ENCODE measurements at places on chromosomes 16 and 17. TPM values are rescaled to one million over a fixed set of nuclear protein-coding genes. Genes with fewer than 3 reads are reported as not detected.
A peak's percentile ranks its signal among the peaks of the same experiment; 100 is the strongest.

Gene CD300C
- 0.37 TPM for total RNA-seq

DNA sequence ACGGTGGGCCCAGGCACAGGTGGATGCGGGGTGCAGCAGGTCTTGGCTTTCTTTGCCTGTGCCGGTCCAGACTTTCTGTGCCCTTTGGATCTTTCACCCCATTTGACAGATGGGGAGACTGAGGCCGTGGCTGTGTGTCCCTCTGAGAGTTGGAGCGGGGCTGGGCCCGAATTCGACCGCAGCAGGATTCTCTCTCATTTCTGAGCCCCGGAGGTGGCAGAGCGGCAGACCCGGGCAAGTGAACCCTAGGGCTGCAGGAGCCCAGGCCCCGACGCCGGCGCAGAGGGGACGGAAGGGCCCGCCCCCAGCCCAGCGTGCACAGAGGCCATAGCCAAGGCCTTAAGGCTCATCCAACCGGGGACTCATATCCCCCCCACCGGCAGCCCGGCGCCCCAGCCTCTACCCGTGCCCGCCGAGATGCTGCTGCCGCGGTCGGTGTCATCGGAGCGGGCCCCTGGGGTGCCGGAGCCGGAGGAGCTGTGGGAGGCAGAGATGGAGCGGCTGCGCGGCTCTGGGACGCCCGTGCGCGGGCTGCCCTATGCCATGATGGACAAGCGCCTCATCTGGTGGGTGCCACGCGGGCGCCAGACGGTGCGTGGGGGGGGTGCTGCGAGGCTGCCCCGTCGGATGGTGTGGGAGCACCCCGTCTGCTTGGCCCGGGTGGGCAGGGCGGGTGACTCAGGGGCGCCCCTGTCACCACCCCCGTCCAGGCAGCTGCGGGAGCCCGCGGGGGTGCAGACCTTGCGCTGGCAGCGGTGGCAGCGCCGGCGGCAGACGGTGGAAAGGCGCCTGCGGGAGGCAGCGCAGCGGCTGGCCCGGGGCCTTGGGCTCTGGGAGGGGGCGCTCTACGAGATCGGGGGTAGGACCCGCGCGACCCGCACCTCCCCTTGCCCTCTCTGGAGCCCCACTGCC lies 857 bp downstream of the TMC8 start:
- peaks cover 68% of the 10 kb centered on the region for H3K4me1 ChIP-seq
- no peaks in the 10 kb centered on the region for H3K27me3 ChIP-seq
- H3K36me3 ChIP-seq: no peaks in the 10 kb centered on the region
- H3K27ac ChIP-seq: no peak overlapping the region

DNA sequence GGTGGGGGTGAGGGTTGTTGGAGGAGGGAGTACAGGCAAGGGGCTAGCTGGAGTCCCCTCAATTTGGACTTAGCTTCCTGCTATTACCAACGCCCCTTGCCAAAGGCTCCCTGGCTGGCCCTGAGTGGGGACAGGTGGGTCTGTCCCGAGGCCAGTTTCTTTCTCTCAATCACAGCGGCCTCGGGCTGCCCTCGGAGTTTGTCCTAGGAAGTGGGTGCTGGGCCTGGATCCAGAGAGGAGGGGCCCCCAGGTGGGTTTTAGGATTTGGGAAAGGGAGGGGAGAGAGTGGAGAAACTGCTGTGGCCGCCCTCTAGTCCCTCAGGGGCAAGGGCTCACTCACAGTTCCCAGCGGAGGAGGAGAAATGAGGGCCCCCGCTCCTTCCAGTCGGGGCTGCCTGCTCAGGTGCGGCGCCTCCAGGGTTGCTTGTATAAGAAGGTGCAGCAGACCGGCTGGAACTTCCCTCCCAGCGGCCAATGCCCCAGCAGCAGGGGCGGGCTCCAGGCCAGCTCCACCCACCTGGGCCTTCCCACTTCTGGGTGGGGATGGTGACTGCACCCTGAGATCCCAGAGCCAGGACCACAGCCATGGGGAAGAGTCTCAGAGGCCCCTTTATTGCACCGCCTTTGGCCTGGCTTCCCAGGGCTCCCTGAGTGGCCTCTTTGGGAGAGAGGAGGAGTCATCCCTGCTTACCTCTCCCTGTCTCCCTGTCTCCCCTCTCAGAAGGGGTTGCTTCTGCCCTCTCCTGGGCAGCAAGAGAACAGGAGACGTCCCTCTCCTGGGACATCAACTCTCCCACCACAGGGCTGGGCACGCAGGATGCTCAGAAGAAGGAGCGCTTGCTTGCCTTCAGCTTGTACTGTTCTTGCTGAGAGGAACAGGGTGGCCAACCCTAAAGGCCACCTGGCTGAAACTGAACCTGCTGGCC lies 112.0 kb upstream of the SMURF2 start:
- H3K4me3 ChIP-seq: no peak overlapping the region
- H3K36me3 ChIP-seq: no peaks in the 10 kb centered on the region
- peaks cover 4% of the 10 kb centered on the region for H3K27me3 ChIP-seq

GRCh38 chr16:82631701-82632685 lies 5.2 kb downstream of the CDH13 start:
- DNase-seq: no peak
- H3K4me1 ChIP-seq: peaks cover 61% of the 10 kb centered on the region
- H3K27me3 ChIP-seq: peaks cover 28% of the 10 kb centered on the region
- peak overlapping the region; percentile 97 for H3K27ac ChIP-seq
- H3K36me3 ChIP-seq: no peaks in the 10 kb centered on the region
- H3K4me3 ChIP-seq: no peak overlapping the region

GRCh38 chr16:65713181-65713808 lies 591.4 kb upstream of the CDH11 start:
- H3K27me3 ChIP-seq: no peaks in the 10 kb centered on the region
- DNase-seq: no peak
- no peaks in the 10 kb centered on the region for H3K36me3 ChIP-seq
- H3K4me3 ChIP-seq: no peak overlapping the region
- H3K27ac ChIP-seq: no peak overlapping the region

- H3K4me3 ChIP-seq: no peak overlapping the region
- no peaks in the 10 kb centered on the region for H3K4me1 ChIP-seq
- no peaks in the 10 kb centered on the region for H3K36me3 ChIP-seq
- DNase-seq: no peak
- no peaks in the 10 kb centered on the region for H3K27me3 ChIP-seq
Observed at GRCh38 chr16:15533386-15533785, 99.0 kb downstream of the BMERB1 start.

DNA sequence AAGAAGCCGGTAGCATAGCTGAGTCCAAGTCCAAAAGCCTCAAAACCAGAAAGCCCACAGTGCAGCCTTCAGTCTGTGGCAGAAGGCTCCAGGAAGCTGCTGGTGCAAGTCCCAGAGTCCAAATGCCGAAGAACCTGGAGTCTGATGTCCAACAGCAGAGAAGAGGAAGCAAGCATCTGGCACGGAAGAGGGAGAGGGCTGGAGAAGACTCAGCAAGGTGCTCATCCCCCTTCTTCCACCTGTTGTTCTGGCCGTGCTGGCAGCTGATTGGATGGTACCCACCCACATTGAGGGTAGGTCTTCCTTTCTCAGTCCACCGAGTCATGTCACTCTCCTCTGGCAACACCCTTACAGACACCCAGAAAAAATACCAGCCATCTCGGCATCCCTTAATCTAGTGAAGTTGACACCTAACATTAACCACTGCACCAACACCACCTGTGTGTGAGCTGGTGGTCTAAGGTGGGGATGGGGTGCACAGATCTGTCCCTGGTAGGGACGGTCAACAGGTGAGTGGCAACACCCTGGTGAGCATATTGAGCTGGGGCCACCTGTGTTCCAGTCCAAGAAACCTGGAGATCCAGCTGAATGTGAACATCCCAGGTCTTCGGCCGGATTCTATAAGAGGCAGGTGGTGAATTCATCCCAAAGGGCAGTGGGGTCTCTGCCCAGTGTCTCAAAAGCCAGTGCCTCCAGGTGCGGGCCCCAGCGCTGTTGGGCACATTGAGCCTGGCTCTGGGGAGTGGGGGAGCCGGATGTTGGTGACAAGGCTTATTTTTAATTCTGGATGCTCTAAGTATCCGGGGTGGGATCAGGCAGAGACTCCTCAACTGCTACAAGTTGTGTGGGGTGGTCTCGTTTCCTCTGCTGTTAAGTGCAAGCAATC lies 9.8 kb downstream of the MIEF2 start:
- no peak overlapping the region for H3K4me3 ChIP-seq
- no peak for DNase-seq
- H3K4me1 ChIP-seq: peaks cover 4% of the 10 kb centered on the region
- H3K36me3 ChIP-seq: no peaks in the 10 kb centered on the region
- no peaks in the 10 kb centered on the region for H3K27me3 ChIP-seq

Gene HOXB13
- total RNA-seq: not detected

- H3K27me3 ChIP-seq: no peaks in the 10 kb centered on the region
- H3K4me1 ChIP-seq: no peaks in the 10 kb centered on the region
- no peak overlapping the region for H3K27ac ChIP-seq
- DNase-seq: no peak
- no peak overlapping the region for H3K4me3 ChIP-seq
Observed at GRCh38 chr16:27441276-27441675, 39.3 kb downstream of the IL21R start.

GRCh38 chr16:53911513-53911912 lies 207.6 kb downstream of the FTO start:
- H3K27me3 ChIP-seq: no peaks in the 10 kb centered on the region
- no peak for DNase-seq
- H3K27ac ChIP-seq: peak overlapping the region; percentile 3
- no peak overlapping the region for H3K4me3 ChIP-seq
- peaks cover 33% of the 10 kb centered on the region for H3K4me1 ChIP-seq
- H3K36me3 ChIP-seq: no peaks in the 10 kb centered on the region

DNA sequence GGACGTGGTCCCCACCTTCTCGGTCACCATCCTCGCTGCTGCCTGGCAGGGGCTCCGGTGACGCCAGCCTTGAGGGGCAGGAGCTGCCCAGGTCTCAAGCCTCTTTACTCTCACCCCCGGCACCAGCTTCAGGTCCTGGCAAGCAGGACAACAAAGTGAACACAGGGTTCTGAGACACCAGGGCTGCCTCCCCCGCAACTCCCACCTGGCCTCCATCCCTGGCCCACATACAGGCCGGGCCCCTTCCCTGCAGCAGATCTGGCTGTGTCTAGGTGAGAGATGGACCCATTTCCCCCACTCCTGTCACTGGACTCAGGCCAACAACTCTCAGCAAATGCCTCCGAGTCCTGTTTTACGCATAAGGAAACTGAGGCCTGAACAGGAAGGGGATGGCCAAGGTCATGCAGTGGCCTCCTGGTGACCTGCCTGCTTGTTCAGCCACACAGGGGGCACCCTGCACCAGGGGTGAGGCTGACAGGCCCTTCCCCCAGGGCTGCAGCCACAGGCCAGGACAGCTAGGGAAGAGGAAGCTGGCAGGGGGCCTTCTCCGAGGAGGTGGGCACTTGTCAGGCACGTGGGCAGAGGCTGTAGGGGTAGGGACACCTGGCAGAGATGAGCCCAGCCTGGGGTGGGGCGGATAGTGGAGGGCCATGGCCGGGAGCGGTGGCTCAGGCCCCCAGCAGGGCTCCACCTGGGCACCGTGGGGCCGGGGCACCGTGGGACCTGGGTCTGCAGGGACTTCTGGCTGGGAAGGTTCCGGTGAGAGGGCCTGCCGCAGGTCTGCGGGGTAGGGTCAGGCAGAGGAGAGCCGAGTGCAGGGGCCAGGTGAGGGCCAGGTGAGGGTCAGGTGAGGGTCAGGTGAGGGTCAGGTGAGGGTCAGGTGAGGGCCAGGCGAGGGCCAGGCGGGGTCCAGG lies 46.7 kb upstream of the PVALEF start:
- H3K27ac ChIP-seq: no peak overlapping the region
- H3K27me3 ChIP-seq: no peaks in the 10 kb centered on the region
- H3K36me3 ChIP-seq: peaks cover 10% of the 10 kb centered on the region
- H3K4me1 ChIP-seq: peaks cover 15% of the 10 kb centered on the region
- no peak for DNase-seq

Gene CMTM2
- not detected for total RNA-seq

GRCh38 chr17:48100160-48100559 lies 1.1 kb downstream of the CBX1 start:
- peaks cover 4% of the 10 kb centered on the region for H3K36me3 ChIP-seq
- H3K4me3 ChIP-seq: peak overlapping the region; percentile 98
- peak overlapping the region; percentile 87 for H3K27ac ChIP-seq
- peaks cover 33% of the 10 kb centered on the region for H3K4me1 ChIP-seq
- no peaks in the 10 kb centered on the region for H3K27me3 ChIP-seq

Gene ASGR1
- total RNA-seq: 0.38 TPM

- H3K36me3 ChIP-seq: no peaks in the 10 kb centered on the region
- H3K4me3 ChIP-seq: no peak overlapping the region
- no peak for DNase-seq
- H3K27ac ChIP-seq: no peak overlapping the region
Observed at GRCh38 chr17:62826956-62827355, 18.8 kb upstream of the MARCHF10 start.

Gene ALOXE3
- total RNA-seq: not detected

DNA sequence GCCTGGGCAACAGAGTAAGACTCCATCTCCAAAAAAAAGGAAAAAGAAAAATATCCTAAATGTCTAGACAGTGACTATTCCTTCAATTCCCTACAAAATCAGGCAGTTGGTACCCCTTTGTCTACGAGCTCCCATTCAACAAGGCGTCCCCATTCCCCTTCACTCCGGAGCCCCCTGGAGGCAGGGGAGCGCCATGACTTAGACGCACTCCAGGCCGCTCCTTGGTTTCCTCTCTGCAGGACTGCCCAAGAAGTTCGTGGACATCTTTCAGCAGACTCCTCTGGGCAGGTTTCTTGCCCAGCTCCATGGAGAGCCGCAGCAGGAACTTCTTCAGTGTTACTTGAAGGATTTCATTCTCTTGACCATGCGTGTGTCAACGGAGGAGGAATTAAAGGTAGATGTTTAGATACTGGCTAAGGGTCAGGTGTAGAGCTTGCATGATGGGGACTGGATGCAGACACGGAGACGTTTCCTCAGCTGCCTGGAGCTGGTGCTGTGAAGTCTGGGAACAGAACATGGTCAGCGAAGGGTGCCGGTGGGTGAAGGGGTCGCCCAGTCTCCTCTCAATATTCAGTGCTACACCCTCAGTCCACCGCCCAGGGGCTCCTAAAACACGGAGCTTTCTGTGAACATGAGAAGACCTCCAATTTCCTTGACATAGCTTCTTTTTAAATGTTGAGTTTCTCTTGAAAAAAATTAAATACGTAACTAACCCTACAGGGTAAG lies 53.3 kb upstream of the ENDOV start:
- H3K4me3 ChIP-seq: no peak overlapping the region
- H3K27ac ChIP-seq: no peak overlapping the region
- no peak for DNase-seq
- H3K27me3 ChIP-seq: no peaks in the 10 kb centered on the region
- peaks cover 7% of the 10 kb centered on the region for H3K4me1 ChIP-seq
- H3K36me3 ChIP-seq: peaks cover 7% of the 10 kb centered on the region

- no peak overlapping the region for H3K4me3 ChIP-seq
- DNase-seq: no peak
- no peak overlapping the region for H3K27ac ChIP-seq
Observed at GRCh38 chr16:84851192-84852127, 31.7 kb downstream of the CRISPLD2 start.
